ENCODE measurements at places on chromosomes 3 and 15. TPM values are rescaled to one million over a fixed set of nuclear protein-coding genes. Genes with fewer than 3 reads are reported as not detected.

Gene RTP1
- not detected for total RNA-seq

Gene ZNF385D
- not detected for total RNA-seq

Gene SCAANT1
- total RNA-seq = not detected

Gene HRG
- total RNA-seq = not detected

Gene UNC13C
- not detected for total RNA-seq

Gene MAP1A
- total RNA-seq = 0.45 TPM

Gene KBTBD13
- not detected for total RNA-seq

Gene RAB43
- 6.1 TPM for total RNA-seq

Gene CFAP100
- total RNA-seq = not detected

Gene ZNF774
- 0.94 TPM for total RNA-seq

Gene MEIS2
- total RNA-seq = 9.8 TPM

Gene ANKRD63
- total RNA-seq = 0.20 TPM

Gene RBP2
- total RNA-seq = not detected

Gene BLM
- 14.7 TPM for total RNA-seq

Gene TM4SF18
- total RNA-seq = 38.2 TPM

Gene NDUFB4
- total RNA-seq = 206 TPM

Gene SLC9C1
- not detected for total RNA-seq

Gene LDHAL6B
- total RNA-seq = not detected

Gene COL6A5
- not detected for total RNA-seq

Gene OXNAD1
- 9.6 TPM for total RNA-seq

Gene UROC1
- total RNA-seq = not detected

Gene RASL12
- total RNA-seq = 0.17 TPM

Gene GRM7
- total RNA-seq = not detected

Gene CPN2
- total RNA-seq = not detected

Gene OR4M2
- not detected for total RNA-seq

Gene DYNLT2B
- total RNA-seq = 25.7 TPM

Gene SI
- total RNA-seq = not detected

Gene STAC
- 2.1 TPM for total RNA-seq

Gene PPM1L
- 0.90 TPM for total RNA-seq
